ENCODE measurements at places on chromosomes 13 and 19. TPM values are rescaled to one million over a fixed set of nuclear protein-coding genes. Genes with fewer than 3 reads are reported as not detected.

TRPM4 gene
- 45.9 TPM for total RNA-seq

ZFR2 gene
- total RNA-seq = 2.6 TPM

GIPR gene
- 4.1 TPM for total RNA-seq

C13orf46 gene
- total RNA-seq = 0.54 TPM

IGFL1 gene
- total RNA-seq = not detected

GGN gene
- 1.3 TPM for total RNA-seq

POMP gene
- 49.6 TPM for total RNA-seq

LHFPL6 gene
- total RNA-seq = 19.0 TPM

DNA sequence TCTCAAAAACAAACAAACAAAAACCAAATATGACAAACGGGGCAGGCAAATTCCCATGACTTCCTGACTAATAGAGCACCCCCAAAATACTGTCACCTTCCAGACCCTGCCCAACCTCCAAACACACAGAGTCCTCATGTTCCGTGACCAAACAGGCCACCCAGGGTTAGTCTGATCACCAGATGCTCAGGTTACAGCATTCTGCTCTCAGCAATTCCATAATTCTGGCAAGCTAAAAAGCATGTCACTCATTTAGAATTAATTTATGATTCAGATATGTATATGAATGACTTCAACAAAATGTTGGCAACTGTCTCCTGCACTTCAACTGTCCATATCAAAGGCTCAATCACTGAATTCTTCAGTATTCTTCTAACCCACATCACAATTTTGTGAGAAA, 52.4 kb downstream of the ZIC5 start:
- H3K36me3 ChIP-seq = no peaks in the 10 kb centered on the region
- no peaks in the 10 kb centered on the region for H3K4me1 ChIP-seq
- no peak overlapping the region for H3K4me3 ChIP-seq
- no peak for DNase-seq

- no peak within 1 kb of the TSS for H3K27ac ChIP-seq
- H3K36me3 ChIP-seq = no peaks in the 10 kb centered on the region
- DNase-seq = no peak
- H3K27me3 ChIP-seq = peaks cover 47% of the 10 kb centered on the region
Measured at GRCh38 chr19:35447606-35448469, at the start of gene FFAR2. Gene FFAR2 (plus strand): TSS chr19:35448257. CDS start chr19:35449715, 1,458 bp downstream.

DNA sequence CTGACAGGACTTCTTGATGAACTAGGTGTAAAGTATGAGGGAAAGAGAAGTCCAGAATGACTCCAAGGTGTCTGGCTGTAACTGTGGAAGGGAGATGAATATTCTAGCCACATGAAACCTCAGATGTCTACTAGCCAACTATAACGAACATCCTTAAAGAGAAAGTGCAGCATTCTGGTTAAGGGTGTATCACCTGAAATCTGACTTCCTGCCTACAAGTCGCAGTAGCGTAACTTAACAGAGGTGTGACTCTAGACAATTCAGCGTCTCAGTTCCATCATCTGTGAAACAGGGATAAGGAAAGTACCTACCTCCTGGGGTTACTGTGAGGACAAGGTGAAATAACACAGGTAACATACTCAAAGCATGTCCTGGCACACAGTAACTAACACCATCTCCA, 145.7 kb upstream of the FBXL3 start:
- no peak overlapping the region for H3K27ac ChIP-seq
- peaks cover 33% of the 10 kb centered on the region for H3K36me3 ChIP-seq
- no peaks in the 10 kb centered on the region for H3K27me3 ChIP-seq
- no peak for DNase-seq
- no peak overlapping the region for H3K4me3 ChIP-seq

- no peaks in the 10 kb centered on the region for H3K27me3 ChIP-seq
- H3K36me3 ChIP-seq = no peaks in the 10 kb centered on the region
- H3K27ac ChIP-seq = no peak overlapping the region
- H3K4me1 ChIP-seq = no peaks in the 10 kb centered on the region
- no peak for DNase-seq
Measured at GRCh38 chr13:94495806-94496205, 16.3 kb upstream of the DCT start.

- no peak for DNase-seq
- H3K4me3 ChIP-seq = no peak overlapping the region
- no peaks in the 10 kb centered on the region for H3K27me3 ChIP-seq
- H3K4me1 ChIP-seq = peaks cover 10% of the 10 kb centered on the region
Measured at GRCh38 chr13:29703421-29703820, 107.9 kb upstream of the SLC7A1 start.

DNA sequence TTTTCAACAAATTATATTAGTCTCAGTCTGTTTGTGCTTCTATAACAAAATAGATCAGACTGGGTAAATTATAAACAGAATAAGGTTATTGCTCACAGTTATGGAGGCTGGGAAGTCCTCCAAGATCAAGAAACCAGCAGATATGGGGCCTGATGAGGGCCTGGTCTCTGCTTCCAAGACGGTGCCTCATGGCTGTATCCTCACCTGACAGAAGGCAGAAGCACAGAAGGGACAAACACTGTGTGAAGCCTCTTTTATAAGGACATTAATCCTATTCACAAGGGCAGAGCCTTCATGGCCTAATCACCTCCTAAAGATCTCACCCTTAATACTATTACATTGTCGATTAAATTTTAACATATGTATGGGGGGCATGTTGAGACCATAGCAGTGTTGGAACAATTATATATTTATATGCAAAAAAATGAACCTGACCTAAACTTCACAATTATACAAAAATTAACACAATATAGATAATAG, 12.7 kb downstream of the F10 start:
- peaks cover 42% of the 10 kb centered on the region for H3K27me3 ChIP-seq
- no peaks in the 10 kb centered on the region for H3K36me3 ChIP-seq
- no peak overlapping the region for H3K4me3 ChIP-seq
- no peaks in the 10 kb centered on the region for H3K4me1 ChIP-seq

- no peaks in the 10 kb centered on the region for H3K36me3 ChIP-seq
- DNase-seq = no peak
- H3K4me1 ChIP-seq = peaks cover 5% of the 10 kb centered on the region
- peaks cover 7% of the 10 kb centered on the region for H3K27me3 ChIP-seq
- H3K27ac ChIP-seq = no peak overlapping the region
- no peak overlapping the region for H3K4me3 ChIP-seq
Measured at GRCh38 chr13:44218501-44219240, 155.0 kb upstream of the SERP2 start.

DNA sequence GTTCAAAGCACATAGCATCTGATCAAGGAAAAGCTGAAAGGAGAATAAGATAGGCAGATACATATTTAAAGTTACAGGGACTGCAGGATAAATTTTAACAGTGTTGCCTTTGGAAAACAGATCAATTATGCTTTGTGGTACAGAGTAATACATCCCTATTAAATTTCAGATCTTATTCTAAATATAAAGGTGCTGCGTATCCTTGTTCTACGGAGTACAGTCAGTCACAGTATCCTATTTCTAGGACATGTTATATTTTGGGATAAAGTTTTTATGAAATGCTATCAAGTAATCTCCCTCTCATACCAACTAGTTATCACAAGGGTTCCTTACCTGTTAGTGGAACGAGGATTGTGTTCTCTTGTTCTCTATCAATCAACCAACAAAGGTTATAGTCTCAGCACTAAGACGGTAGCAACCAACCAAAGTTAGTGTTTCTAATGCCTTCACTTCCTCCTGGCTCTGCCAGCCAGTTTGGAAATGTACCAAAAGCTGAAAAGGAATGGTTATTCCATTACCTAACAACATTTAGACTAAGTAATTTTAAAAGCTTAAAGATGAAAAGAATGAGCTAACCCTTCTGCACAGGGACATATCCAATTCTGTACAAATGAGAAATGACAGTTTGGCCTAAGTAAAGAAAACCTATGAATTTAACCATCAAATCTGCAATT, 35.2 kb downstream of the TSC22D1 start:
- H3K27me3 ChIP-seq = no peaks in the 10 kb centered on the region
- DNase-seq = no peak
- H3K4me1 ChIP-seq = peaks cover 9% of the 10 kb centered on the region
- no peak overlapping the region for H3K4me3 ChIP-seq

DNA sequence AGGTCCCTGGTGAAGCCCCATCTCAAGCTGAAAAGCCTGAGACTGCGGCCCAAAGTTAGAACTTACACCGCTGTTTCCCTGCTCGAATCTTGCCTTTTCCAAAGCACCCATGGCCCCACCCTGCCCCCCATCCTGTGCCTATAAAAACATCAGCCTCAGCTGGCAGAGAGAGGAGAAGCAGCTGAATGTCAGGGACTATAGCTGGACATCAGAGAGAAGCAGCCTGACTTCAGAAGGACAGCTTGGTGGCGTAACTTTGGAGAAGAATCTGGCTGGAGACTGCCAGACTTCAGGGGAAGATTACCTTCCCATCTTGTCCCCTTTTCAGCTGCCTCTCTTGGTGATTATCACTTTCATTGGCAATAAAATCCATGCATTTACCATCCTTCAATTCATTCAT, 9.3 kb upstream of the RCBTB2 start:
- H3K4me3 ChIP-seq = no peak overlapping the region
- no peaks in the 10 kb centered on the region for H3K27me3 ChIP-seq
- DNase-seq = no peak
- no peaks in the 10 kb centered on the region for H3K36me3 ChIP-seq

DNA sequence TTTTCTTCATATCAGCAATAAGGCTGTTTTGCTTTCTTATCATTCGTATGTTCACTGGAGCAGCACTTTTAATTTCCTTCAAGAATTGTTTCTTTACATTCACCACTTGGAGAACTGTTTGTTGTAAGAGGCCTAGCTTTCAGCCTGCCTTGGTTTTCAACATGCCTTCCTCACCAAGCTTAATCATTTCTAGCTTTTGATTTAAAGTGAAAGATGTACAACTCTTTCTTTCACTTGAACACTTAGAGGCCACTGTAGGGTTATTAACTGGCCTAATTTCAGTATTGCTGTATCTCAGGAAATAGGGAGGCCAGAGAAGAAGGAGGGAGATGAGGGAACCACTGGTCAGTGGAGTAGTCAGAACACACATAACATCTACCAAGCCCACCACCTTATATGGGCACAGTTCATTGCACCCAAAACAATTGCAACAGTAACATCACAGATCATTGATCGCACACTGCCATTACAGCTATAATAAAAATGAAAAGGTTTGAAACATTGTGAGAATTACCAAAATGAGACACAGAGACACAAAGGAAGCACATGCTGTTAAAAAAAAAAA, 181.4 kb upstream of the TUBA3C start:
- H3K36me3 ChIP-seq = peaks cover 2% of the 10 kb centered on the region
- no peaks in the 10 kb centered on the region for H3K27me3 ChIP-seq
- H3K4me3 ChIP-seq = no peak overlapping the region
- no peaks in the 10 kb centered on the region for H3K4me1 ChIP-seq
- DNase-seq = no peak

Measured in mesothelial cell of epicardium (in vitro differentiated cells).